ENCODE measurements at places on chromosomes 11 and 22. TPM values are rescaled to one million over a fixed set of nuclear protein-coding genes. Genes with fewer than 3 reads are reported as not detected.

DNA sequence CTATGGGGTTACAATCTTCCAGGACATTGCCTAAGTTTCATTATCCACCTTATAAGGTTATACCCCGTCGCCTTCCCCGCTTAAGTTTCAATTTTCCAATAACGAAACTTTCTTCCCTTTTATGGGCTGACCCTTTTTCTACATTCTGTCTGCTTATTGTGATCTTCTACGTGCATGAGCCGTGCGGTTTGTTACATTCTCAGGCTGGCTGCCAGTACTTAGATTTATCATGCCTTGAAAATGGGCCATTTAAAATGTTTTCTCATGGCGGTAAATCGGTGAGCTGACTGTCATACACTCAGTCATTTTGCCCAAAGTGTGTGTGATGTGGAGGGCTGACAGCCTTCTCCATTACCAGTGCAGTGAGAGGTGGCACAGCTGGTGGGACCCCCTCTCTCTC lies 23.3 kb downstream of the DGCR6L start:
- no peak for DNase-seq

DNA sequence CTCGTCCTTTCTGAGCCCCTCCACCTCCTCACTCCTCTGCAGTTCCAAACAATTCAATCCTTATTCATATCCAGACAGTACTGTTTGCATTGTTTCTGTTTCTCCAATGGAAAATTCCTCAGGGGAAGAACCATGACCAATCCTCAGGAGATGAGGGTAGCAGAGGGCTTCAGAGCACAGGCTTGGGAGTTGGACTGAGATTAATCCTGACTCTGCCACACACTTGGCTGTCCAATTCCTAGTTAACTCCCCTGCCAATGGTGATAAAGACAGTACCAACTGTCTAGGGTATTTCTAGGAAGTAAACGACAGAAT lies 58.0 kb downstream of the MICAL3 start:
- no peak for DNase-seq

DNA sequence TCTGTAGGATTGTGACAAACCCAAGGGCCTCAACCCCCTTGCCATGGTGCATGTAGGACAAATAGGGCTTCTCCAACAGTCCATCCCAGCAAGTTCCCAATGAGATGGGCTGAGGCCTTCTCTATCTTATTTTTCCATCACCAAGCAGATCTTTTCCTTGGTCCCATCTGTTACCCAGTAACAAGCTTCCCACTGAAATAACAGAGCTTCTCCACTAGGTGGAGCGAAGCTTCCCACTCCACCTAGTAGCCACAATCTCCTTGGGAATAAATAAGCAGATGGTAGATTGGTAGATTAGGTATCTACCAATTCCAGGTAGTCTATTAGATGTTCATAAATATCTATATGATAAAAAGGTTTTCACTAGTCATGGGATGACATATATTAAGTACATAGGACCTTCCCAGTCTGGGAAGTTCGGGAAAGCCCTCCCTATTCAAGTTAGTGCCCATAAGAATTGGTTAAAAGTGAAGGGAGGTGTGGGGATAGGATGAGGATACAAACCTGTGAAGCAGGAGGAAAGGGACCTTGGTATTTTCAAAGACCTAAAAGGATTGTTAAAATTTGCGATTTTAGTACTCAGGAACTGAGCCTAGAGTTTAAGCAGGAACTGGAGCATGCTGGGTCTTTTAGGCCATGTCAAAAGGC lies 5.9 kb upstream of the OR52L1 start:
- no peak for DNase-seq

Gene PGR
- total RNA-seq, result under 0.01 TPM

Gene FAM180B
- total RNA-seq, result not detected

Measured in dermis microvascular lymphatic vessel endothelial cell (primary cell).